ENCODE measurements at places on chromosomes 16 and 17. TPM values are rescaled to one million over a fixed set of nuclear protein-coding genes. Genes with fewer than 3 reads are reported as not detected.

The MED31 gene
- 6.3 TPM for total RNA-seq

The SSH2 gene
- 22.0 TPM for total RNA-seq

The KLHL10 gene
- 0.79 TPM for total RNA-seq

The PERCC1 gene
- total RNA-seq = not detected

The TNP2 gene
- total RNA-seq = not detected

The KRTAP9-2 gene
- not detected for total RNA-seq

The FBXO39 gene
- total RNA-seq = not detected

The SCNN1B gene
- total RNA-seq = not detected

The GALK1 gene
- total RNA-seq = 77.0 TPM

The CD300LF gene
- not detected for total RNA-seq

The CACNG3 gene
- total RNA-seq = not detected

The CCDC200 gene
- not detected for total RNA-seq

The ATP2A1 gene
- 0.11 TPM for total RNA-seq

The NOL3 gene
- 38.1 TPM for total RNA-seq

The GCGR gene
- not detected for total RNA-seq

The GPATCH8 gene
- total RNA-seq = 22.6 TPM

The GLYR1 gene
- total RNA-seq = 35.7 TPM
